Esophagus squamous epithelium (tissue), 5 donors: ENCODE measurements at places on chromosomes 6 and 20. TPM values are rescaled to one million over a fixed set of nuclear protein-coding genes. Genes with fewer than 3 reads are reported as not detected.

Gene C2
- total RNA-seq = 1.3 TPM

Gene SLC52A3
- total RNA-seq = 5.8 TPM

DNA sequence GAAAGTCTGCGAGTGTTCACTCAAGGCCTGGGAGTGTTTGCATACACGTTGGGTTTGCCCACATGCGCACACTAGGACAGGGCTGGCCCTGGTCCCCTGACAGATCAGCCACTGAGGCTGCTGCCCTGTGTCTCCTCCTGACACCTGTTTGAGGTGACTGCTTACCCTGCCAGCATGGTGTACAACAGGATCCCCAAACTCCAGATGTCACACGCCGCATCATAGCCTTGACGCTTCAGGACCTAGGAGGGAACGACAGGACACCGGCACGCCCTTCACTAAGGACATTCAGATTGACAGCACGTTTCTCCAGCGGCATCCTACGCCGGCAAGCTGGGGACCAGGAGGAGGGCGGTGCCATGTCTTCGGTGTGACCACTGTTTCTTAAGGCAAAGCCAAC is 37.0 kb upstream of the MPC1 start:
- DNase-seq = no peak

Gene SPO11
- not detected for total RNA-seq

Gene MROH8
- total RNA-seq = 0.95 TPM

Gene MEA1
- 49.2 TPM for total RNA-seq

- no peak for DNase-seq
Measured at GRCh38 chr6:132495604-132496079, 17.3 kb downstream of the STX7 start.

Gene TTI1
- 5.1 TPM for total RNA-seq

- DNase-seq = no peak
Measured at GRCh38 chr6:131782764-131783163, 25.1 kb upstream of the ENPP1 start.

- no peak for DNase-seq
Measured at GRCh38 chr20:57787151-57787989, 77.6 kb upstream of the PMEPA1 start.

DNA sequence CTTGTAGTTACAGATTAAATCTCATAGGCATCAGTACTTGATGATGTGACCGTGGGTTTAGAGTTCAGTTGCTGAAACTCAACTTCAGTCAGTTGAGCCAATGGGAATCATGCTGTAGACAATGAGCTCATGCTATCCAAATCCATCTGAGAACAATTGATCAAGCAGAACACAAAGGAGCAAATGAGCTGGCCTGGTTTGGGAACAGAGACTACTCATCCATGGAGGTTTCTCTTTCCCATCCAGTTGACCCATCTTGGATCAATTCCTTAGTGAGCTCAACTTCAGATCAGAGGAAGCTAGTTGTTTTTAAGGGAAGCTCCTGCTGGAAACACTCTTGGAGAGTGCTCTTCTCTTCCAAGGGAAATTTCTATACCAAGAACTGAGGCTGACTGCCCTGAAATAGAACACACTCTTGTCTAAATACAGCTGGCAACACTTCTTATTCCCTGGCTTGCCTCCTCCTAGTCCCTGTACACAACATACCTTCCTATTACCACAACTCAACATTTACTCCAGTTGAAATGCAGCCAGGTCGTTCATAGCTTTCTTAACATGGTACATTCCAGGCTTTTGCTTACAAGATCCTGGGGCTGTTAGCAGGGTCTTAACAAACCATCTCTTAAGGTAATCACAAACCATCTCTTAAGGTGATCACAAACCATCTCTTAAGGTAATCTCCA is 203.9 kb upstream of the PRDM1 start:
- no peak for DNase-seq

DNA sequence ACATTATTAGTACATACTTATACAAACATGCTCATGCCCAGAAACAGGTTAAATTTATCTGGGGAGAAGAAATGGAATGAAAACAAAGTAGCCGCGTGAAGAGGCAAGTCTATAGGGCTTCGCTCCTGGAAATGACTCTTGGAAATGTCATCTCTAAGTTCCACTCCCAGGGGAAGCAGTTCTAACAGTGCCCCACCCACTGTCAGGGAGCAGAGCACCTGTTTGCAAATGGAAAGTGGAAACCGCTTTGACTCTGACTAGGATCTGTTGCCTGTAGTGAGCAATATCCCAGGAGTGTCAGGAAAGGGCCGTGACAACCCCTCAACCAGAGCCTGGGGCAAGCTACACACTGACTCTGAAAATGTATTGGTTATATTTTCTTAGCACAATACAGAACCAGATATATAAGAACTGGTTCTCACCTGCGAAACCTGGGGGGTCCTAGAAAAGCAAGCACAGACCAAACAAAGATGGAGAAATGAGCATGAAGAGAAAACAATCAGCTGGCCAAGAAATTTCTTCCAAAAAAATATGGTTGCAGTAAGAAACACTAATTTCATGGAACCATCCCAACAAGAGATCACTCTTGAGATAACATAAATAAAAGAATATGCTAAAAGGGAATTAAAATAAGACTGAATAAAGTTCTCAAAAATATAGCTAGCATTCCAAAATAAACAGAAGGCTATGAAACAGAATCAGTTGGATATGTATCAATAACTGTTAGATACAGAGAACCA is 47.5 kb upstream of the CRISP1 start:
- no peak for DNase-seq

- DNase-seq = no peak
Measured at GRCh38 chr20:35907017-35907701, 47.1 kb downstream of the SCAND1 start.

- no peak for DNase-seq
Measured at GRCh38 chr20:53706466-53707370, 113.1 kb upstream of the ZNF217 start.

Gene FIG4
- total RNA-seq = 11.3 TPM

Gene SLC32A1
- not detected for total RNA-seq

Gene NMBR
- total RNA-seq = not detected

DNA sequence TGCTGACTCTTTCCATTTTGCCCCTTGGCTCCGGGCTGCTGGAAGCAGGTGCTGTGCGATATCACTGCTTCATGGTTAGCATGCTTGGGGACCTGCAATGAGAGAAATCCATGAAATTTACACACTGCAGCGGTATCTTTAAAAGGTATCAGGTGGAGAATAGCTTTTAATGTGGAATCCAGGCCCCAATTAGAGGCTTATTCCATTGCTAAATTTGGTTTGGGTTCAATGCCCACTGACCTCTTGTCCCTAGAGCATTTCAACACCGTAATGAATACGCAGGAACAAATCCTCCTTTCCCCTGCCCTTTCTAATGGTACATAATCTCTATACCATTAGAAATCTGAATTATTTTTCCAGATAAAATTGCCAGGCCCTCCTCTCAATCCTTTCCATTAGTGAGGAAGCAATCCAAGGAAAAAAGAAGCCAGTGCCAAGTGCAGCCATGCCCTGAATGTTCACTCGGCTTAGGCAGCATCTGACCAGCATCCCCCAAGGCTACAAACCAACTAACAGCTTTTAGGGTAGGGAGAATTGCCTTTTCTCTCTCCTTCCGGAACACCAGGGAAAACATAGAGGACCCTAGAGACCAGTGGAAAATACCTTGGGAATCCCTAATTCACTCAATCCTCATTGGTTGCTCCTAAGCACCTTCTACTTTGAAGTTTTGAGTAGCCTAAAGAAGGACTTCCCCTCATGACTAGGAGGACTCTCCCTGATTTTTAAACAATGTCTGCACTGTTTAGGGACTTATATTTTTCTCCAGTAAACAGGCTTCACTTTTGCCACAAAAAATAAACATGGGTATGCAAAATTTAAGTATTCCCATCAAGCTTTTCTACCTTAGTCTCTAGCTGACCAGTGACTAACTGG is 143.1 kb downstream of the QRSL1 start:
- no peak for DNase-seq

DNA sequence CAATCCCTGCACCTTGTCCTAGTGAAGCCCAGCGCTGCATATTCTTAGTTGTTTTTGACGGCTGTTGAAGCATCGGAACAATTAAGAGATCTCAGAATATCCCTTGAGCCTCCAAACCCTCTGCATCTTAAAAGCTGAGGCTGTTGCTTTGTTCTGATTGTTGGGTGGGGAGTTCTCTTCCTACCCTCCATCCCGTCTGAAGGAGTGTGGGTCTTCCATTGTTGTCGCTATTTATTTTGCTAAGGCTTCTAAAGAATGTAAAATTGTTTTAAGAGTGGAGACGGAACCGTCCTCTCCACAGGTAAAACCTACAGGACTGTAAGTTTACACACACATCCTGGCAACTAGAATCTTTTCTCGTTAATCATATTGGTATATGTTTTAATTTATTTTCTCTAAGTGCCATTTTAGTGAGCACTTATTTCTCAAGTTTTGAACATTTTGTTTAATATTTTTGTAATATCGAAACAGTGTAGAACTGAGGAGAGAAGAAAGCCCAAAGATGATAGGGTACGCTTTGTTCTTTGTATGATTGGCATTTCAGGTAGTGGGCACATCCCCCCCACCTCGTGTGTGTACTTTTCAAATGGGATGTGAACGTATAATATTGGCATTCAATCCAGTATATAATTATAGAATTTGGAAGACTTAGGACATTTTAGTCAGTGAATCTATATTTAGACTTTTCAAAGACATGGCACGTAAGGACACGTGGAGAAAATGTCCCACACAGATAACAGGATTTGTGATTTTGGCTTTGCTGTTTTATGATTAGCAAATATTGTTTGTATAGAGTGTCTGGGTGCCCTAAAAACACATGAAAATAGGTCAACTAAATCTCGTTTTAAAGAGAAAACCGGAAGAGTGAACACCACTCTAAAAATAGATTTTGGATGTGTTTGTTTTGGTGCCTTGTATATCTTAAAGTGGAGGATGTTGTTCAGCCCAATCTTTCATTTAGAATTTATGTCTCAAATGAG is 1.3 kb downstream of the RNF146 start:
- DNase-seq = no peak

DNA sequence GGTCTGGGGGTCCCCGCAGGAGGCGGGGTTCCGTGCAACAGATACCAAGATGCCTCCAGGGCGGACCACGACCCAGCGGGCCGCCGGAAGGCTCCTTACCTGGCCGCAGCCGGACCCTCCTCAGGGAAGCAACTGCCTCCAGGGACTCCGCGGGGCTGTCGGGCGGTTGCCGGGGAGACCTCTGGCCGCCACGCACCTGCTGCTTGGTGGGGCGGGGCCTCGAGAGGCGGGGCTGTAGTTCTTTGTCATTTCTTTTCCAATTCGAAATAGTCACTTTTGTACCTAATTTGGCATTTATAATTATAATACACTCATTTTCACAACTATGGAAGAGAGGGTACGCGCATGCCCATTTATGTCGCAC is 647 bp downstream of the AK9 start:
- peak; percentile 9 for DNase-seq

- no peak for DNase-seq
Measured at GRCh38 chr6:82614518-82614917, 250.9 kb downstream of the TPBG start.

DNA sequence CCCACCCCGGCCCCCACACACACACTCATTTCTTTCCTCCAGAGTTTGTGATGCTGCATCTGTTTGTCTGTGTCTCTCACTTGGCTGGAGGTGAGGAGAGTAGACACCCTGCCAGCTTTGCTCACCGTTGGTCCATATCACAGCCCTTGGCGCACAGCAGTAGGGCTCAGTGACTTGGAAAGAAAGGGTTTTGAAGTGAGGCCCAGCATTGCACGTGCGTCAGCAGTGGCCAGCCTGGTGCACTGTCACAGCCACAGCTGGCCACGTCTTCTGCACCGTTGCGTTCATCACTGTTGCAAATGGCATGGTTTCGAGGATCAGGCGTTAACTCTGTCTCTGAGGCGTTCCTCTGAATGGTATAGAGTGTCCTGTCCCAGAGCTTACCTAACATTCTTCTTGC is 3.7 kb downstream of the WFDC5 start:
- no peak for DNase-seq

DNA sequence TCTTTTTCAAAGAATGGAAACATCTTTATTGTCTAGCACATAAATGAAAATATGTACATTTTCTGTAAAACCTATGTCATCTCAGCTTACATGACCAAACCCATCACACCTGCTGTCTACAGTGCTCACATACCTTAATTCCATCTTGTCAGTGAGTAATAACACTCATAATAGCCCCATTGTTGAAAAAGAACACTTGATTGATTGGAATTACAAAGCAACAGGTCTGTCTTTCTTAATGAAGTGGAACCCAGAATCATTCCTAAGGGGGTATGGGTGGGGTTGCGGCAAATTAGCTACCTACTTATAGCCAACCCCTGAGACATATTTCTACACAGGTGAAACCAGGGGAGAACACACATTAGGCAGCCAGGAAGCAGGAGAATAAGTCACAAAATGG is 20.2 kb downstream of the ADGRF4 start:
- no peak for DNase-seq

DNA sequence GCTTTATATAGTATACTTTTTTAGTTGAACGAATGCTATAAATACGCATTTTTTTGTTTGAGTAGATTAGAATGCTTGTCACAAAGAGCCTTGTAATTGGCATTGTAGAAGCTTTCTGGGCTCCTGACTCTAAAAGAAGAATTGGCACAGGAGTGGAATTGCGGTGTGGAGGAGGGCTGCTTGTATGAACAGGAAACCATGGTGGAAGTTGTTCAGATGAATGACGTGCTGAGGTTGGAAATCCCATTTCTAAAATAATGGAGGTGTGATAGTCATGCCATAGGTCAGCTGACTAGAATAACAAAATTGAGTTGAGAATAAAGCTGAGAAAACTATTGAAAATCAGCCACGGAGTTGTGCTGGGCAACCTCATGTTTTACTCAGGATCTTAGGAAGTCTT is 174.9 kb downstream of the QKI start:
- DNase-seq = no peak

GRCh38 chr6:149451376-149452036 is 33.3 kb downstream of the ZC3H12D start:
- DNase-seq = no peak

- no peak for DNase-seq
Measured at GRCh38 chr20:59643615-59644061, 39.3 kb downstream of the PHACTR3 start.

DNA sequence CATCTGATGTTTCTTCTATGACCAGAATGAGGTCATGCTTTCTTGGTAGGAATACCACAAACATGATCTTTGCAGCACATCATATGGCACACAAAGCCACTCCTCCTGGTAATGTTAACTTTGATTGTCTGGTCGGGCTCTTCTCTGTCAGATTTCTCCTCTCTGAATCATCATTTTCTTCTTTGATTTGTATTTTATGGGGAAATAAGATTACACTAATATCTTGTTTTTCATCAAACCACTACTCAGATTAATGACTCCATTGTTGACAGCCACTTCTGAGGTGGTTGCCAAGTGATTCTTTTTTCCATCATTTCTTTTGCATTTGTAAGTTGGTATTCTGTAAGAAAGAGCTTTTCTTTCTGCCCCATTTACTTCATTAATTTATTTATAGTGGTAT is 29.5 kb downstream of the TRMT11 start:
- DNase-seq = no peak
